ENCODE measurements at places on chromosomes 6 and 20. TPM values are rescaled to one million over a fixed set of nuclear protein-coding genes. Genes with fewer than 3 reads are reported as not detected.
A peak's percentile ranks its signal among the peaks of the same experiment; 100 is the strongest.

DNA sequence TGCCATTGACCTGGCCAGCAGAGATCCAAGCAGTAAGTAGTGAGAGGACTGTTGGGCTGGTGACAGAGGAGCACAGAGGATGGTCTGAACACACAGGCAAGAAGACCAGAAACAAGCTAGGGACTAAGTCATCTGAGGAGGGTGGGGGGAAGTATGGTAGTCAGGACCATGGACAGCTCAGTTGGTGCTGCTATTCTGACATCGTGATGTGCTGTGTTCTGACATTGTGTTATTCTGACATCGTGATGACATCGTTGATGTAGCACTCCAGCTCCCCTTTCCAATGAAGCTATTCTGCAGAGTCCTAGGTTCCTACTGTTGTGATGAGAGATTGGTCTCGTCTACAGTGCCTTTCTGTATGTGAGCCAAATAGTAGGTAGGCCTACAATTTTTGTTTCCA is 28.7 kb downstream of the CFAP206 start:
- peak; percentile 72 for DNase-seq

DNA sequence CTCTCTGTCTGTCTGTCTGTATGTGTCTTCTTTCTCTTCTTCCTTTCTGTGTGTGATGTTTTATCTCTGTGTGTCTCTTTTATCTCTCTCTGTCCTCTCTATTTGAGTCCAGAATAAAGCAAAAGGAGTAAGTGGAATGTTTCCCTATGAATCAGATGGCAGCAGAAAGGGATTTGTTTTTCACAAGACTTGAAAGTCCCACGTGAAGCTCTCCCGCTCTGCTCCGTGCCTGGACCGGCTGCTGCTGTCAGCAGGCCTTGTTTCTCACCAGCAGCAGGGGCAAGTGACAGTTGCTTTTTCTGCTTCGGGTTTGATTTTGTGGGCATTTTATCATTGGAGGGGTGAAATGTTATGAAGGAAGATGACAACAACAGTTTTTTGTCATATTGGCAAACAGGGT is 212.7 kb downstream of the PACRG start:
- no peak for DNase-seq

DNA sequence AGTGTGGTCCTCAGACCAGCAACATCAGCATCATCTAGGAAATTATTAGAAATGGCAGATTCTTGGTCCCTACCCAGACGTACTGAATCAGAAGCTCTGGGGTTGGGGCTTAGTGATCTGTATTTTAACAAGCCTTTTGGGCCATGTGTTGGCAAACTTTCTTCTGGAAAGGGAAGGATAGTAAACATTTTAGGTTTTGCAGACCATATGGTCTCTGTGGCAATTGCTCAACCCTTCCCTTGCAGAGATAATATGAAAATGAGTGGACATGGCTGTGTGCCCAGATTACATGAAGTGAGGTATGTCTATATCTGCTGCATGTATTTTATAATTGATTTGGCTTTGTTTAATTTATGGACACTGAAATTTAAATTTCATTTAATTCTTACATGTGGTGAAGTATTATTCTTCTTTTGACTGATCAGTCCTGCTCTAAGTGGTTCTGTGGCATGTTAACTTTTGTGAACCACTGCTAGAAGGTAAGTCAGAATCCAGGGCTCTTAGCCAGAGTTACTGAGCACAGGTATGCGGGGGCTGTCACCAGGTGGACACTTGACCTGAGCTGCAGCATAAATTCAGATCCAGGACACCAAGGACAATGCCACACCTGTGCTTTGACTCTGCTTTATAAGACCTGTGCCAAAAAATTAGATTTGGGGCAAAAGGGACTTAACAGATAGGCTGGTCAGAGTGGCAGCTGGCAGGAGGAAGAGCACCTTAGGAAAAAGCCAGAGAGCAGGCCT is 43.2 kb downstream of the LY86 start:
- no peak for DNase-seq

- DNase-seq: no peak
Measured at GRCh38 chr20:50344232-50345071, 153.8 kb downstream of the CEBPB start.

- DNase-seq: no peak
Measured at GRCh38 chr20:62123450-62124118, 1.3 kb downstream of the LSM14B start.

GRCh38 chr6:18861204-18861603 is 474.1 kb downstream of the RNF144B start:
- no peak for DNase-seq

DNA sequence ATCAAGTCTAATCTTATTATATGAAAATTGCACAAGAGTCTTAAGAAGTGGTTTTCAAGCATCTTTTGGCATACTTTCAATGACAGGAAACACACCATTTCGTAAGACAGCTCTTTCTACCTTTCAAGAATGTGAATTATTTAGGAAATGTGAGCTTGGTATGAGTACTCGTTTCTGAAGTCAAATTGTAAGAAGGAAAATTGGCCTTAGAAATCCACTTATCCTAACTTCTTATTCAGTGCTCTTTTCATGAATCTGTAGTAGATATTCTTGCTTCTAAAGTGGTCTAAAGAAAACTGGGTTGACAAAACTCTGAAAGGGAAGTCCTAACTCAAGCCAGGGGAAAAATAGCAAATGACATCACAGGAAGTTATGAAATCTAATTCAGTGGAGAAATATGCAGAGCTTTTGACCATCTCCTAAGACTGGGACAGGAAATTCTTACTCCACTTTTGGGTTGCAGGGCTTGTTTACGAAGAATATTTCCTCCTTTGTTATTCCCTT is 38.5 kb upstream of the OGFRL1 start:
- peak; percentile 82 for DNase-seq

- DNase-seq: no peak
Measured at GRCh38 chr6:118240878-118241528, 307.1 kb upstream of the PLN start.

- DNase-seq: no peak
Measured at GRCh38 chr20:8427419-8428040, 295.5 kb downstream of the PLCB1 start.

DNA sequence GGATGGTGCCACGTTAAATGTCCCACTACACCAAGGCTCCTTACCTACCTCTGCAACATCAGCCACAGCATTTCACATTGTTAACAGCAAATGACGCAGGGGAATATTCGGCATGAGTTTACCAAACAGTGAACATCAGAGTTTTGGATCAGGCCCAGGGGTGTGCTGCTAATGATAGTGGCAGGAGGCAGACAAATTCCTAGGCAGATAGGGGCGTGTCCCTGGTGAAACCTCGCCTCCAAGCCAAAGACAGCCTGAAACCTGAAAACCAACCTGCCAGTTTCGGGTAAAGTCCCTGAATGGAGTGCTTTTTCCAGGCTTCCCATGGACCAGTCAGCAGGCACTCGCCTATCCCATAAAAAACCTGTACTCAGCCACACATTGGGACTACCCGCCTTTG is 133.6 kb downstream of the SH3BGRL2 start:
- no peak for DNase-seq

GRCh38 chr6:16136621-16137450 is 8.0 kb downstream of the MYLIP start:
- DNase-seq: peak; percentile 80

GRCh38 chr6:121886223-121886830 is 450.9 kb downstream of the GJA1 start:
- no peak for DNase-seq

DNA sequence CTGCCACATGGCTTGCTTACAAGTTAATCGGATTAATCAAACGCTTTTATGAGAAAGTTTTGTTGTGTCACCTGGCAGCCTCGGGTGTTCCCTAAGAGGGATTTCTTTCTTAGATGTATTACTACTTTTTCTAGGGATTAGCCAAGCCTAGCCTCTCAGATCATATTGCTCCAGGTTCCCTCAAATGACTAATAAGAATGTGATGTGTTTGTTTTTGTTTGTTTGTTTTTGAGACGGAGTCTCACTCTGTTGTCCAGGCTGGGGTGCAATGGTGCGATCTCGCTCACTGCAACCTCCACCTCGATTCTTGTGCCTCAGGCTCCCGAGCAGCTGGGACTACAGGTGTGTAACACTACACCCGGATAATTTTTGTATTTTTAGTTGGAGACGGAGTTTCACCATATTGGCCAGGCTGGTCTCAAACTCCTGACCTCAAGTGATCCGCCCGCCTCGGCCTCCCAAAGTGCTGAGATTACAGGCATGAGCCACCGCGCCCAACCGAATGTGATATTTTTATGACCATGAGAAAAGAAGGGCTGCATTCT is 977 bp downstream of the HMGN4 start:
- no peak for DNase-seq

- DNase-seq: no peak
Measured at GRCh38 chr20:2093159-2093781, 8.4 kb upstream of the STK35 start.

- DNase-seq: no peak
Measured at GRCh38 chr20:52172392-52173047, 19.1 kb downstream of the ZFP64 start.

GRCh38 chr6:19772891-19773290 is 64.3 kb upstream of the ID4 start:
- DNase-seq: no peak

DNA sequence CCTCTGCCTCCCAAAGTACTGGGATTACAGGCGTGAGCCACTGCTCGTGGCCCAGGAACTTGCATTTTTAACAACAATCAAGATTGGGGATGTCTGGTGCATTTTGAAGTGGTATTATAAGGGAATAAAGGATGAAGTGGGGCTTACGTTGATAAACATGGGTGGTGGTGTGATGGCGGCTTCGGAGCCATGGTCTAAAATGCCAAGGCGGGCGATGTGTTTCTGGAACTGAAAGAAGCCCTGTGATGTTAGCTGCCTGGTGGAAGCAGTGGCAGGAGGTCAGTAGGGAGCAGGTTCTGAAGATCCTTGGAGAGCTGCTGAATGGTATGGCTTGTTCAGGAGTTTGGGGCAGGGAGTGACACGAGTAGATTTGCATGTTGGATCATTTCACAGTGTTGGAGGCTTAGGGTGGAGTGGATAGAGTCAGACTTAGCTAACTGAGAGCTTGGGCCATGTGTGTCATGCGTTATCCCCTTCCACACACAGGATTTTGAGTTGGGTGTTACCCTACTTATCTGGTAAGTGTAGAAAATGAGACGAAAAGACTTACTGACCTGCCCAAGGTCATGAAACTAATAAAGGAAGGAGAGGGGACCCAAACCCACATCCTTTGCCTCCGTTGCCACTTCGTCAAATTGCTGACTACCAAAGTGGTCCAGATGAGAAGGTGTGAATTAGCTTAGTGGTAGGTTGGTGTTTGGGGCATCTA is 1.5 kb downstream of the NELFCD start:
- no peak for DNase-seq

GRCh38 chr6:163408352-163408991 is 6.0 kb upstream of the QKI start:
- no peak for DNase-seq

DNA sequence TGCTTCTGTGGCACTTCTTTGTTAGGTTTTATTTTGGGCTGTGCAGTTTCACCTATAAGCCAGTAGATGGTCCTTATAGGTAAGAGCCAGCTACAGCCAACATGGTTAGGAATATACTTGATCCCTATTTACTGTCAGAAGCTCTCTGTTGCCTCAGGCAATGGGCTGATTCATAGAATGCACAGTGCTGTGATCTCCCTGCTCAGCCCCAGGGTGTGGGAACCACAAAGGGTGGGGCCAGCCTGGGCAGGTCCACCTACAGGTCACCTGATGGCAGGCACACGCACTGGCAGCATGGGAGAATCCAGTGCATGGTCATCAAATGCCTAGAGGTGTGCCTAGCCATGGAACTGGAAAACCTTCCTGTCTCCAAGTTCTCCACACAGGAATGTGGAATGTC is 191.9 kb downstream of the MOXD1 start:
- peak; percentile 41 for DNase-seq

Gene CGAS
- total RNA-seq: 2.3 TPM

Gene COX4I2
- total RNA-seq: not detected

Gene RBPJL
- total RNA-seq: not detected

Gene HLA-DQB2
- total RNA-seq: not detected

Gene NKX2-4
- 3.1 TPM for total RNA-seq

Gene SYCP2L
- total RNA-seq: not detected

Gene KHDC1
- 4.2 TPM for total RNA-seq

Gene LY6G6F
- not detected for total RNA-seq

Gene MYMX
- total RNA-seq: not detected

Gene BFSP1
- total RNA-seq: 1.7 TPM

All from HT1080 (cell line).